ENCODE measurements at places on chromosomes 16 and 17. TPM values are rescaled to one million over a fixed set of nuclear protein-coding genes. Genes with fewer than 3 reads are reported as not detected.

DNA sequence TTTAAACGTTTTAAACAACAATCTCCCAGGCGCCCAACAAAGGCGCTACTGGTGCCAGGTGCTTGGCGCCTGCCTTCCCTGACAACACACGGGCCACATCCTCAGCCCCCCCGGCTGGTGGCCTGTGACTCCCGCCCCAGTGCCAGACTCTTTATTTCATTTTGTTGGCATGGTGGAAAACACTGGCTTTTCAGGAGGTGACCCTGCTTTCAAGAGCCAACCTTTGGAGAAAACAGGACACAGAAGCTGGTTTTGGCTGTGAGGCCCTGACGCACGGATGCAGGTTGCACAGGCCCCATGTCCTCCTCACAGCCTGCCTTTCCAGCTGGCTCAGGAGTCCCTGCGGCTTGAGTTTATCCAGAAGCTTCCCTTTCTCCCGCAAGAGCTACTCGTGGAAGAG, 100.0 kb downstream of the METRNL start:
- no peak for DNase-seq

DNA sequence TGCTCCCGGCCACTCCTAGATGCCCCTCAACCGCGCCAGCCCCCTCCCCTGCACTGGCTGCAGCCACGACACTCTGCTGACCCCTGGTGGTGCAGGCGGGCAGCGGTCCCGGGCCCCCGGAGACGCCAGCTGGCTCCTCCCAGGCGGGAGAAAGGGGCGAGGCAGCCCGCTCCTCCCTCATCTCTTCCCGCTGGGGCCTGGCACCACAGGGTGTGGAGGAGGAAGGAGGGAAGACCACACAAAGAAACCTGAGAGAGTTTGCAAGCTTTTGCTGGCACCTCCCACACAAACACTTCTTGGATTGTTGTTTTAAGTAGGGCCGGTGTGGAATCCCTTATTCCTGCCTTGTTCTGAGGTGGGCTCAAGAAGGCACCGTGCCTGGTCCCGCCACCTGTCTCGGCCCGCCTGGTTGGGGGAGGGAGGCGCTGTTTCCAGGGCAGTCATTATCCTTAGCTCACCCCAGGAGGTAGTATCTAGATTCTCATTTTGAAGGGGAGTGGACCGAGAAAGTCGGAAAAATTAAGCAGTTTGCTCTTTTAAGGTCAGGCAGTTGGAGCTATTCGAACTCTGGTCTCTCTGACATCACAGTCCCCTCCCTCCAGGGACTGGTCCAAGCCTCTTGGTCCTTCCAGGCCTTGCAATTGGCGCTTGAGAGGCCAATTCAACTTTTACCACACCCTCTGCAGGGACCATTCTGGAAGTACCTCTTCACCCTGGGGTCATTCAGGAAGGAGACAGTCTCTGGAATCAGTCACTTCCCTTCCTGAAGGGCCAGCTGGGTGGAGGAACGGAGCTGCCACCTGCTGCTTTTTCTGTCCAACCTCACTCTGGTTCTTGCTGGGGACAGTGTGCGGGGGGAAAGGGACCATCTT, 959 bp upstream of the ANKRD13B start:
- peak; percentile 81 for DNase-seq

GRCh38 chr16:2852731-2853507, 5.1 kb downstream of the PRSS22 start:
- DNase-seq, result no peak

CFAP52 gene
- not detected for total RNA-seq

GRCh38 chr17:15185625-15185991, 79.5 kb downstream of the PMP22 start:
- DNase-seq, result peak; percentile 77

- no peak for DNase-seq
These were observed 23.4 kb upstream of the CBFA2T3 start for GRCh38 chr16:89000207-89000959.

DNA sequence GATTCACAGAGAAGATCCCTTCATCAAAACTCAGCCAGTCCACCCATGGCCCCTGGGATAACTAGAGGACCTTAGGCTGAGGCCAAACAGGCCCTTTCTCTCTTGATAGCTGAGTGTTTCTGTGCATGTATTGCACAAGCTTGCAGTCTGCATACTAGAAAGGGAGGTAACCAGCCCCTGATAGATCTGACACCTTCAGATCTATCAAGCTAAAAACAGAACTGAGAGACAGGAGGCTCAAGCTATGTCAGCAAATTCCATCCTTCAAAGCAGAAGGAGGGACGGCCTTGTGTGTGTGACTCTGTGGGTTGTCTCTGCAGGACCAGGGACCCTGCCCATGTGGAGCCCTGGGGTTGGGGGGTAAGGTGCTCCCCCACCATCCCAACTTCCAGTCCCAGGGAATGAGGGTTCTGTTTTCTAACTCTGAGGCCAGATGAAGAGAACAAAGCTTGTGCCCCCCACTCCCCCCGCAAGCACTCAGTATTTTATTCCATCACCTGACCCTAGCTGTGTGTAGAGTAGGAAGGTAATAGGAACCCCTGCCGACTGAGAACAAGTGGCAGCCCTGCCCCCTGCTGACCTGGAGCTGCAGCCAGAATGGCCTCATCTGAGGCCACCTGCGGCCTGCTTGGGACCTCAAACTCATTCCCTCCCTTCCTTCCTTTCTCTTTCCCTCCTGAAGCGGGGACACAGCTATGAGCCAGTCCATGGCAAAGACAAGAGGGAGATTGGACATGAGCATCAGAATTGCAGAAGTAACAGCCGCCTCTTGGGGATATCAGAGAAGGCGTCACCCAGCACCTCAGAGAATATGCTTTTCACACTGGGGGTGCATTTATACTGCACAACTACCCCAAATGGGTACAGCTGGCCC, 63.8 kb downstream of the SMPD3 start:
- DNase-seq, result no peak

DNA sequence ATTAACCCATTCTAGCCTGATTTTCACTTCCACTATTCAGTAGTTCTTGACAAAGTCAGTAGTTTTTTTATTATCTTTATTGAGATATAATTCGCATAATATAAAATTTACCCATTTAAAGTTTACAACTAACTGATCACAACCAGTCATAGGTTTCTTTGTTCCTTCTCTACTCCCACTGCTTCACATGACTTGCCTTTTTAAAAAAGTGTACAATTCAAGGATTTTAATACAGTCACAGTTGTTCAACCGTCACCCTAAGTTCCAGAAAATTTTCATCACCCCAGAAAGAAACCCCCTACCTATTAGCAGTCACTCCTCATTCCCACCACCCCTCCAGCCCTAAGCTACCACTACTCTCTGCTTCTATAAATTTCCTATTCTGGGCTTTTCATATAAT, 162.5 kb downstream of the TRIM37 start:
- DNase-seq, result no peak

DNA sequence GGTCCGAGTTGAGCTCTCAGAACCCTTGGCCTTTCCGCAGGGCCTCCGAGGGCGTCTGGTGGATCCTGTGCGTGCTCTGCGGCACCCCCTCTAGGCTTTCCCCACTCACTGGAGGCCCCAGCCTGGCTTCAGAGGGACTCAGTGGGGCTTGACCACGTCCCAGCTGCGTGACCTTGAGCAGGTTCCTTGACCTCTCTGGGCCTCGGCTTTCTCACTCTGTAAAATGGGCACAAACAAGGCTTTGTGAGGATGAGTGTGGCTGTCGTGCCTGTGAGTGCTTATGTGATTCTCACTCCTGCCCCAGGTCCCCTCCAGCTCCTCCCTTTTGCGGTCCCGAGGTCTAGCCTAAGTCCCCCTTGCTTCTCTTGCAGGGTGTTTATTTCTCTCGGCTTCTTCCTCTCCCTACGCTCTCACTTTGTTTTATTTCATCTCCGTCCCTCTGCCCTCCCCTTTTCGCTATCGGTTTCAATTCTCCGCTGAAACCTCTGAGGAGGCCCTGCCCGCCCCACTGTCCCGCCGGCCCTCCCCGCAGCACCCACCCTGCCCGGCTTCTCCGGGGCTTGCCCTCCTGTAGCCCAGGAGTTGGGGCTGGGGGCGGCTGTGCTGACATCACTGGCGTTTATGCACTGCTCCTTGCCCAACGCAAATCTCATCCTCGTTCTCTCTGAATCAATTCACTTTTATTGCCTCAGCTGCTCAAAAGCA, 82.3 kb upstream of the CBX4 start:
- no peak for DNase-seq

GRCh38 chr16:73713251-73713650, 583.4 kb upstream of the PSMD7 start:
- no peak for DNase-seq

- DNase-seq, result no peak
These were observed 4.8 kb downstream of the B9D1 start for GRCh38 chr17:19357761-19358160.

- DNase-seq, result no peak
These were observed 66.4 kb downstream of the CYB5B start for GRCh38 chr16:69490707-69491324.

GRCh38 chr16:31061813-31062440, 12.1 kb downstream of the ZNF668 start:
- no peak for DNase-seq

GRCh38 chr16:48978501-48978900, 303.1 kb downstream of the CBLN1 start:
- DNase-seq, result no peak

KRTAP3-1 gene
- total RNA-seq, result not detected

DNA sequence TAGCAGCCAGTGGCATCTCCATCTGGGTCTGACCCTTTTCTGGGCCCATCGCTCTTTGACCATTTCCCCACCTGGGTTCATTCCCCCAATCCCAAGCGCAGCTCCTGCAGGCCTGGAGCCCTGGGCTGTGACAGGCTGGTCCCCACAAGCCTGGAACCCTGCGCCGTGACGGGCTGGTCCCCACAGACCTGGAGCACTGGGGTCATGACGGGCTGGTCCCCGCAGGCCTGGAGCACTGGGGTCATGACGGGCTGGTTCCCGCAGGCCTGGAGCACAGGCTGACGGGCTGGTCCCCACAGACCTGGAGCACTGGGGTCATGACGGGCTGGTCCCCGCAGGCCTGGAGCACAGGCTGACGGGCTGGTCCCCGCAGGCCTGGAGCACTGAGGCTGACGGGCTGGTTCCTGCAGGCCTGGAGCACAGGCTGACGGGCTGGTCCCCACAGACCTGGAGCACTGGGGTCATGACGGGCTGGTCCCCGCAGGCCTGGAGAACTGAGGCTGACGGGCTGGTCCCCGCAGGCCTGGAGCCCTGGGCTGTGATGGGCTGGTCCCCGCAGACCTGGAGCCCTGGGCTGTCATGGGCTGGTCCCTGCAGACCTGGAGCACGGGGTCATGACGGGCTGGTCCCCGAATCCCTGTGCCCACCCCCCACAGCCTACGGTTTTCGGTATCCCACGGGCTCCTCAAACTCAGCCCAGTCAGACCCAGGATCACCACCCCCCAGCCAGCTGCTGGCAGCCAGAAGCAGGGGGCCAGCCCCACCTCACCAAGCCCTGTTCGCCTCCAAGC, 16.6 kb downstream of the TMC6 start:
- DNase-seq, result no peak

GRCh38 chr17:40445751-40446468, 2.7 kb downstream of the IGFBP4 start:
- no peak for DNase-seq

- DNase-seq, result no peak
These were observed 13.5 kb downstream of the COL1A1 start for GRCh38 chr17:50187751-50188530.

SPNS2 gene
- 0.06 TPM for total RNA-seq

DNA sequence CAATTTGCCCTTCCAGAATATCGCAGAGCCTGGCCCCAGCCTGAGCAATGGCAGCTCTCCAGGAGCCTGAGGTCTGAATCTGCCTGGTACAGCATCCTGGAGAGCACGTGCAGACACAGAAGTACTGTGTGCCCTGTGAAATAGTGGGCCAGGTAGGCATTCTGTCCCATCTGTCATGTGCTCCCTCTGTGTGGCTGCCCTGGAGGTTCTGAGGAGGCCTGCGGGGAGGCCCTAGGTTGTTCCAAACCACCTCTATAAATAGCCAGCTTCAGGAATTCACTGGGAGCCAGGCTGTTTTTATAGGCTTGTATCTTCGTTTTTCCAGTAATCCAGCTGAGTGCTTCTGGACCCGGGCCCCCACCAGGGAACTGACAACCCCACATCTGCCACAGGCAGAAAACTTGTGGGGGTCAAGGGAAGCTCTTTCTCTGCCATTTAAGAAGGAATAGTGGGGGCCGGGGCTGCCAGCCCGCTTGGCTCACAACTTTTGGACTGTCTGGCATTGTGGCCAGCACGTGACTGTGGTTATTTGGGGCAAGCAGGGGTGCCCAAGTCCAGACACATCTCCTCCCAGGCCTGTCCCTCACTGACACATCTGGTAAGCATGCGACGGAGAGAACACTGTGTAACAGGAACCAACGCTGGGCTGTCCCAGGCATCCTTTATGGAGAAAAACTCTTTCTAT, 356.3 kb upstream of the TNRC6C start:
- peak; percentile 59 for DNase-seq

GRCh38 chr17:76735586-76736348, 1.4 kb downstream of the SRSF2 start:
- DNase-seq, result no peak

DNA sequence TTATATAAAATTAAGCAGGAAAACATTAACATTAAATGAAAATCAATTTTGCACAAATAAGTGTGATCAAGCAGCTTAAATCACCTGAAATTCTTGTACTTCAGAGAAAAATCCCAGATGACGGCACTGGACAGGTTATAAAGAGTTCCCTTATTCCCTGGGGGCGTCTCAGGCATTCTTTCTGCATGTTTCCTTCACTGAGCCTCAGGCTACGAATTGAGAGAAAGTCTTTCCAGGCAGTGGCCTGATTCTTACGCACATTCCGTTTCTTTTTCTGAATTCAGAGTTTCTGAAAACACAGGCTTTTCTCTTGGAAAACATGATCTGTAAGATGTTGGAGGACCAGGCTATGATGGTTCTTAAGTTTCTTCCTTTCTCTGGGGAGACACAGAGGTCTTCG, 22.1 kb upstream of the PITPNM3 start:
- no peak for DNase-seq

GRCh38 chr16:54431041-54431996, 144.7 kb upstream of the IRX3 start:
- no peak for DNase-seq

DNA sequence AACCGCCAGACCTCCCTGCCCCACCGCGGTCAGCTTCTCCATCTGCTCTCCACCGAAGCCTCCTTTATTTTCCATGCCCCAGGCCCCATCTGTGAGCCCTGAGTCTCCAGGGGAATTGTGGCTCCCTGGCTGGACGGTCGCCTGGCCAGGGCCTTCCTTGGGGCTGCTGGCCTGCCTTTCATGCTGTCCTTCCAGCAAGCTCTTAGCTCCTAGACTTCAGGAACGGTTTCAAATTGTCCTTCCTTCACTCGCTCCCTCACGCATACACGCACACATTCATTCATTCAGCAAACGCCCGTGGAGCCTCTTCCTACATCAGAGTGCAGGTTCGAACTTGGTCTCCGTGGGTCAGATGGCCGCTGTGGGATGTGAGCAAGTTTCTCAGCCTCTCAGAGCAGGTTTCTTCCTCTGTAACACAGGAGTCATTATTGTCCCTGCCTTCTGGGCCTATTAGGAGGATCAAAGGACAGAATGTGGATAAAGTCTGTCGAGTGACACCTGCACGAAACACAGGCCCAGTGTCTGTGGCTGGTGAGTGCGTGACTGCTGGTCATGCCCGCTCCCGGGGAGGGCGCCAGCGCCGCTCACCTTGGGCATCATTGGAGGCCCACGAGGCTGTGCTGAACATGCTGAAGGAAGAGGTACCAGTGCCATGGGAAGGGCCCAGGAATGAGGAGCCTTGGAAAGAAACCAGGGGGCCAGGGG, 18.7 kb upstream of the GSE1 start:
- no peak for DNase-seq
